Natural killer cell (primary cell): ENCODE measurements at places on chromosomes 12 and 14. TPM values are rescaled to one million over a fixed set of nuclear protein-coding genes. Genes with fewer than 3 reads are reported as not detected.

DNA sequence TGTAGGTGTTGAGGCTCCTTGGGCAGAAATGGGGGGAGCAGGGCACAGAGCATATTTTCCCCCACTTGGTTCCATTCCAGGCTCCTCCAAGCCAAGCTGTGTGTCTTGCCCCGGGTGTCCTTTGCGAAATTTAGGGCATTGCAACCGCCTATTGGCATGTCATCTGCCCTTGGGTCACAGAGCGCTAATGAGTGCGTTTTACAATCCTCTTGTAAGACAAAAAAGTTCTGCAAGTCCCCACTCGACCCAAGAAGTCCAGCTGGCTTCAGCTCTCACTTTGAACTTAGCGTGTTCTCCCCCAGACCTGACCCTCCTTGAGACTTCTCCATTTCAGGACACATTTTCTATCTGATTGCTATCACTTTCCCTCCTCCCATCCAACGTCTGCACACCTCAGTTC, 6.1 kb upstream of the LRTM2 start:
- no peak overlapping the region for H3K27ac ChIP-seq
- H3K27me3 ChIP-seq, result no peaks in the 10 kb centered on the region
- H3K4me3 ChIP-seq, result no peak overlapping the region
- H3K4me1 ChIP-seq, result peaks cover 51% of the 10 kb centered on the region

- H3K4me3 ChIP-seq, result no peak overlapping the region
- H3K4me1 ChIP-seq, result no peaks in the 10 kb centered on the region
- DNase-seq, result no peak
- no peak overlapping the region for H3K27ac ChIP-seq
Observed at GRCh38 chr14:94317259-94317658, 5.9 kb downstream of the SERPINA6 start.

GRCh38 chr12:126343321-126343720, 1278.1 kb downstream of the AACS start:
- no peaks in the 10 kb centered on the region for H3K27me3 ChIP-seq
- H3K4me3 ChIP-seq, result no peak overlapping the region
- DNase-seq, result no peak
- H3K27ac ChIP-seq, result no peak overlapping the region

GRCh38 chr12:12585115-12585863, 22.6 kb upstream of the DUSP16 start:
- H3K4me3 ChIP-seq, result no peak overlapping the region
- H3K36me3 ChIP-seq, result no peaks in the 10 kb centered on the region
- no peaks in the 10 kb centered on the region for H3K4me1 ChIP-seq
- DNase-seq, result no peak
- H3K27ac ChIP-seq, result no peak overlapping the region

The GDF3 gene
- total RNA-seq, result not detected

DNA sequence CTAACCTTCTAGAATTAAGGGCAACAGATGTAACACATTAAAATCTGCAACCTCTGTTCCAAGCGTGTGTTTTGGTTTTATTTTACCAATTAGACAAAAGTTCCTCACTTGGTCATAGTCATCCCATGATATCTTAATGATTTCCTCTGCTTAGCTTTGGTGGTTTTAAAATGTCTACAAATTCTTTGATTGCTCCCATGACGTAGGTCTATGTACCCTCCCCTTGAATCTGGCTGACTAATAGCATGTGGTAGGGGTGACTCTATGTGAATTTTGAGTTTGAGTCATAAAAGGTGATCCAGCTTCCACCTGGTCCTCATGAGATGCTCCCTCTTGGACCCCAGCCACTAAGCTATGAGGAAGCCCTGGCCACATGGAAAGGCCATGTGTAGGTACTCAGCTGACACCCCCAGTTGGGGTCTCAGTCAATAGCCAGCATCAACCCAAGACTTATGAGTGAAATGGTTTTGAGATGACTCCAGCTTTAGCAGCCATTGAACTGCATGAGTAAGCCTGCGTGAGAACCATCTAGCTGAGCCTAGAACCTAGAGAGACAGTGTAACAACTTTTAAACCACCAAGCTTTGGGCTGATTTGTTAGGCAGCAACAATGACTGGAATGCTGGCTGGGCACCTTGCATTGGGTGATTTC, 247.1 kb downstream of the MSRB3 start:
- H3K36me3 ChIP-seq, result no peaks in the 10 kb centered on the region
- H3K27me3 ChIP-seq, result no peaks in the 10 kb centered on the region
- no peaks in the 10 kb centered on the region for H3K4me1 ChIP-seq
- DNase-seq, result no peak
- no peak overlapping the region for H3K27ac ChIP-seq

GRCh38 chr14:76125511-76125910, 26.2 kb upstream of the GPATCH2L start:
- H3K36me3 ChIP-seq, result no peaks in the 10 kb centered on the region
- no peak for DNase-seq
- no peak overlapping the region for H3K27ac ChIP-seq
- no peaks in the 10 kb centered on the region for H3K4me1 ChIP-seq
- no peaks in the 10 kb centered on the region for H3K27me3 ChIP-seq
- H3K4me3 ChIP-seq, result no peak overlapping the region

DNA sequence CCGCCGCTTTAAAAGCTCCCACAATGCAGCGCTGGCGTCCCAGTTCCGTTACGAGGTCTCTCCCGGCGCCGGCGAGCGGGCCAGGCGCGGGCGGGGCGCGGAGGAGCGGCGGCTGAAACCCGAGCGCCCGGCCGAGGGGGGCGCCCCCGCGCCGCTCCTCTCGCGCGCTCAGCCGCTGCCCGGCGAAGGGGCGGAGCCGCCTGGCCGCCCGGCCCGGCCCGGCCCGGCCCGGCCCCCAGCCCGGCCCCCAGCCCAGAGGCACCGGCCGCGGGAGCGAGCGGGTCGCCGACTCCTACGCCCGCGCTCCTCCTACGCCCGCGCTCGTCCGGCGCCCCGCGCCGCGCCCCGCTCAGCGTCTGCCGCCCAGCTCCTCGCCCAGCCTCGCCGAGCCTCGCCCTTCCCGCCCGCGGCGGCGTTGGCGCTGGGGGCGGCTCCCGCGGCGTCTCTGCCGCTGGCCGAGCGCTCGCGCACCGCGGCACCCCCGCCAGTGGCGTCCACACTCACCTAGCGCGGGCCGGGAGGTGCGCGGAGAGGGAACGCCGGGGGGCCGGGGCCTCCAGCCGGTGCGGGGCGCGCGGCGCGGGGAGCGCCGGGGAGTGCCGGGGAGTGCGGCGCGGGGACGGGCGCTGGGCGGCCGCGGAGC, at the start of gene RASSF8:
Gene RASSF8 (plus strand): TSS at position 255 of the 643 bp plus-strand sequence. CDS start 96,662 bp downstream, outside the sequence.
- H3K4me1 ChIP-seq, result peaks cover 12% of the 10 kb centered on the region
- peak within 1 kb of the TSS; percentile 40 for H3K4me3 ChIP-seq
- no peaks in the 10 kb centered on the region for H3K36me3 ChIP-seq
- peak; percentile 16 for DNase-seq
- H3K27me3 ChIP-seq, result peaks cover 9% of the 10 kb centered on the region

DNA sequence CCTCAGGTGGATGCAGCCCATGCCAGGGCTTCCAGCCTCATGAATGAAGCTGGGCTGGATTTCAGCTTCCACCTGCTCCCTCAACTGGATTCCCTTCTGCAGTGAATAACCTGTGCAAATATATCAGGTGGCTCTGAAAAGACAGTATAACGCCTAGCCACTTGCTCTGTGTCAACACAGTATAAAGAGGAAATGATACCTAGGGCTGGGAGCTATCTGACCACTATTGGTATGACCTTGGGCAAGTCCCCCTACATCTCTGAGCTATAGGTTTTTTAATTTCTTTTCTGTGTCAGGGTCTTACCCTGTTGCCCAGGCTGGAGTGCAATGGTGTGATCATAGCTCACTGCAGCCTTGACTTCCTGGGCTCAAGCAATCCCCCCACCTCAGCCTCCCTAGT, 19.8 kb downstream of the ISM2 start:
- H3K27me3 ChIP-seq, result no peaks in the 10 kb centered on the region
- no peak for DNase-seq
- no peak overlapping the region for H3K4me3 ChIP-seq
- H3K36me3 ChIP-seq, result no peaks in the 10 kb centered on the region
- H3K27ac ChIP-seq, result no peak overlapping the region
- H3K4me1 ChIP-seq, result no peaks in the 10 kb centered on the region

The FKBP4 gene
- 29.6 TPM for total RNA-seq

- no peak for DNase-seq
- no peak overlapping the region for H3K4me3 ChIP-seq
- no peaks in the 10 kb centered on the region for H3K36me3 ChIP-seq
- H3K27me3 ChIP-seq, result no peaks in the 10 kb centered on the region
Observed at GRCh38 chr12:96420277-96420835, 20.1 kb upstream of the CDK17 start.

The PKP2 gene
- 0.52 TPM for total RNA-seq

- H3K4me1 ChIP-seq, result no peaks in the 10 kb centered on the region
- no peaks in the 10 kb centered on the region for H3K27me3 ChIP-seq
- no peak overlapping the region for H3K27ac ChIP-seq
- no peak overlapping the region for H3K4me3 ChIP-seq
Observed at GRCh38 chr14:43399289-43399688, 1107.8 kb downstream of the FSCB start.

The BRI3BP gene
- 5.4 TPM for total RNA-seq

DNA sequence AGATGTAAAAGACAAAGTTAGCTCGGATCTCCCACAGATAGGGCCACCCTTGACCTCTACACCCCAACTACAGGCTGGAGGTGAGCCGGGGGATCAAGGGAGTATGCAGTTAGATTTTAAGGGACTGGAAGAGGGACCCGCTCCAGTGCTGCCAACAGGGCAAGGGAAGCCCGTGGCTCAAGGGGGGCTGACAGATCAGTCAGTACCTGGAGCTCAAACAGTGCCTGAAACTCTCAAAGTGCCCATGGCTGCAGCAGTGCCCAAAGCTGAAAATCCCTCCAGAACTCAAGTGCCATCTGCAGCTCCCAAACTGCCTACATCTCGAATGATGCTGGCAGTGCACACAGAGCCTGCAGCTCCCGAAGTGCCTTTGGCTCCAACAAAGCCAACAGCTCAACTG, 10.4 kb downstream of the NYNRIN start:
- no peaks in the 10 kb centered on the region for H3K27me3 ChIP-seq
- H3K4me3 ChIP-seq, result no peak overlapping the region
- H3K27ac ChIP-seq, result no peak overlapping the region
- H3K4me1 ChIP-seq, result no peaks in the 10 kb centered on the region
- H3K36me3 ChIP-seq, result no peaks in the 10 kb centered on the region
- no peak for DNase-seq

DNA sequence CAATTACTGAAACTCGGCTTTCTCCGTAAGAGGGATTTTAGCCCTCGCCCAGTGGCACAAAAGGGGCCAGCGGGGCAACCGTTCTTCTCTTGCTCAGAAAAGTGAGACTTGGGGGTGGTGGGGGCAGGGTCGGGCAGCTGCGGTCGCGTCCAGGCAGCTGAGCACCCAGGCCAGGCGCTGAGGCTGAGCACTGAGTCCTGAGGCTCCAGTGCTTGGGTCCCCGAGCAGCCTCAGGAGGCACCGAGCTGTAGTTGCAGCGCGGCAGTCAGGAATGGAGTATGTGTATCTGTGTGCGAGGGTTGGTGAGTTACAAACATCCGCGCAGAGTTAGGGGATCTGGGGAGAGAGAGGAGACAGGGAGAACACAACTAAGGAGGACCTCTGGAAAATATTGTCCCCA, 4.1 kb upstream of the HOXC6 start:
- H3K27ac ChIP-seq, result no peak overlapping the region
- no peak for DNase-seq
- H3K36me3 ChIP-seq, result no peaks in the 10 kb centered on the region
- peaks cover 58% of the 10 kb centered on the region for H3K27me3 ChIP-seq
- H3K4me3 ChIP-seq, result no peak overlapping the region
- peaks cover 7% of the 10 kb centered on the region for H3K4me1 ChIP-seq

The IGFBP6 gene
- 0.61 TPM for total RNA-seq

DNA sequence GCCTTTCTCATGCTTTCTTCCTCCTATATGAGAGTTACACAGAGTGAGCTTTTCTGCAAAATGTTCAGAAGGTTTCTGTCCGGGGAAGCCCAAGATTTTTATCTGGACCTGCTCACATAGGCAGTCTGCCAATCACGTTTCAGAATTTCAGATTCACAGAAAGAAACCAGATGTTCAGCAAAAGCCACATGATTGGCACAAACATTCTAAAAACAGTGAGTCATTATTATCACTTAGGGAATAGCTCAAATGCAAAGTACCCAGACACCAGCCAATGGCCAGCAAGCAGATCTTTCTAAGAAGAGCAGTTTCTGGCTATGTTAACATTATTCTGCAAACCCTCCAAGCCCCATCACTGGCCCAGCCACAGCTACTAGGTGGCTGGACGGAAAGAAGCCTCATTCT, 1558.5 kb upstream of the TMEM132C start:
- no peaks in the 10 kb centered on the region for H3K27me3 ChIP-seq
- no peak overlapping the region for H3K4me3 ChIP-seq
- no peaks in the 10 kb centered on the region for H3K36me3 ChIP-seq
- no peak for DNase-seq
- H3K27ac ChIP-seq, result no peak overlapping the region

The OR6C76 gene
- total RNA-seq, result not detected

- DNase-seq, result no peak
- no peak overlapping the region for H3K4me3 ChIP-seq
- no peaks in the 10 kb centered on the region for H3K4me1 ChIP-seq
- peaks cover 4% of the 10 kb centered on the region for H3K27me3 ChIP-seq
- no peaks in the 10 kb centered on the region for H3K36me3 ChIP-seq
Observed at GRCh38 chr12:106670131-106670530, 87.3 kb downstream of the RFX4 start.

The FBLN5 gene
- 1.1 TPM for total RNA-seq

DNA sequence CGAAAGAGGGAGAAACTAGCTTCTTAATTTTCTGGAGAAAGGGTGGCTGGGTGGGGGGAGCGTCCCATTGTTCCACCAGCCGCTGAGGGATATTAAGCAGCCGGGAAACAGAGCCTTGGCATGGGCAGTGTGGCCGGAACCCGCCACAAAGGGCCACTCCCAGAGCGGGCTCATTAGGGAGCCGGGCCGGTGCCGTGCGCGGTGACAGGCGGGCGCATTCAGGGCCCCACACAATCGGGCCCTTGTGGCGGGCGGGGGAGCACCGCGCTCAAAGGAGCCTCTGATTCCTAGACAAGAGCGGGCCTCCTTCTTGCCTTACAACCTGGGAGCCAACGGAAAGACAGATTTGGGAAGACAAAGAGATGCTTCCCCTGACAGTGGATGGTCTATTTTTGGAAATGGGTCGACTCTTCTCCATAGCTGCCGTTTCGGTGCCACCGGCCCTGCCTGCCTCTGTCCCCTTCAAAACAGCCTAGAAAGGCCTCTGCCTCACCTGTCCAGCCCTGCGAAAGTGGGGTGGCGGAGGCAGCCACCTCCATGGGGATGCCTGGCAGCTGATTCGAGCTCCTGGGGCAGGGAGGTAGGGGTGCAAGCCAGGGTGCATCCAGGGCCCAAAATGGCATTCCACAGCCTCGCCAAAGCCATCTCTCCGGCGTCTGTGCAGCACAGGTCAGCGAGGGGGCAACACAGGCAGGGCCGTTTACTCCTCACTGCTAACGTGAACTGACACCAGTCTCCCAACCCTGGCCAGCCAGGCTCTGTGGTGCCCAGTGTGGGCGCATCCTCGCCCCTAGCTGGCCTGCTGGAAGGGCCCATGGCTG, 10.9 kb downstream of the CCDC85C start:
- no peak overlapping the region for H3K4me3 ChIP-seq
- H3K27ac ChIP-seq, result no peak overlapping the region
- no peak for DNase-seq
- no peaks in the 10 kb centered on the region for H3K36me3 ChIP-seq
- H3K4me1 ChIP-seq, result peaks cover 14% of the 10 kb centered on the region
- H3K27me3 ChIP-seq, result no peaks in the 10 kb centered on the region
